Activated CD4-positive, alpha-beta memory T cell treated with anti-CD3 and anti-CD28 coated beads, Interleukin-2, amount 10 ng/mL, durations not matched to agents 7 days and 5 days (primary cell): ENCODE measurements at places on chromosomes 1 and 21.

DNA sequence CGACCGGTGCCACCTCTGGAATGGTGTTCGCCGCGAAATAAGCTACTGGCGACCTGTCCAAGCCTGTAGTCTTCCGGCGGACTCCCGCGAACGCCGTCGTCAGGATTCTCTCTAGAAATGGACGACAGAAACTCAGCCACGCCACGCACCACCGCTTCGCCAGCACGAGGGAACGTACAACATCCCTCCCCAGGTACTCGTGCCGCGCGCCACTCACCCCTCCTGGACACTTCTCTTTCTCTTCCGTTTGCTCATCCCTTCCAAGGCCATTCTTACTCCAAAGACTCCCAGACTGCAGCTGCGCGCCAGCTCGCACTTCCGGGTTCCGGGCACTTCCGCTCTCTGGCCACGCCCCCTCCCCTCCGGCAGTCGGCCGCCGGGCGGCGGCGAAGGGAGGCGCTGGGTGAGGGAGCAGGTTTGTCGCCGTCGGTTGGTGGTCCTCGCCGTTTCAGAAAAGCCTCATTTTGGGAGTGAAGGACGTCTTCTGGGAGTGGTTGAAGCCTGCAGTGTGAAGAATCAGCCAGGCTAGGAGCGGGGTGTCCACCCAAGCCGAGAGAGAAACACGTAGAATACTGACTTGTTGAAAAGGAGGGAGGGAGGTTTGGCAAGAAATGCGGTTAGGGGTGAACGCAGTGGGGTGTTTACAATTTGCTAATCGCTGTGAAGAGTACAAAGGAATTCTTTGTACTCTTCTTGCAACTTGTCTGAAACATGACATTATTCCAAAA lies at the start of gene RBM34:
RBM34 (minus strand) TSS at position 294 of the 728 bp plus-strand sequence; CDS start at position 270, 24 bp downstream.
- DNase-seq, result peak; percentile 93

- DNase-seq, result no peak
These were observed 58.7 kb downstream of the GRIK3 start for GRCh38 chr1:36975642-36976041.

- no peak for DNase-seq
These were observed 235.3 kb downstream of the FAF1 start for GRCh38 chr1:50724626-50725286.

- DNase-seq, result no peak
These were observed 1.2 kb downstream of the CHRM3 start for GRCh38 chr1:239387304-239388158.

GRCh38 chr1:6234502-6235295 lies 1.1 kb downstream of the ICMT start:
- no peak for DNase-seq

GRCh38 chr1:184157394-184157742 lies 105.8 kb downstream of the TSEN15 start:
- no peak for DNase-seq

DNA sequence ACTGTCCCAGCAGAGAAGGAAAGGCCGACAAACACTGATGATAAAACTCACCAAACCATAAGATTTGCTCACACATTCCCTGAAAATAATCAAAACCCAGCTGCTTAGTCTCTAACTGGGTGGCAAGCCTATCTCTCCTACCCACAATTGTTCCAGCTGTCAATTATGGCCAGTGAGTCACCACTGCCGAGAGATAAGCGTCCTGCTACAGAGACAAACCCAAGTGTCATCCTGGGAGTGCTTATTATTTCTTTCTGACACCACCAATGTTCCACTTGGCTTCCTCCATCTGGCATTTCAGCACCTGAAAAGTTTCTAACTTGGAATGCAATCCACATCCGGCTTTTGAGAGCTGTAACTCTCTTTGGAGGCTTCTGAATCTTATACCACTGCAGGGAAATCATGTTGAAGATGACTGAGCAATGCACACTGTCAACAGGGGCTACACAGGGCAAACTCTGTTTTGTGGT lies 51.5 kb upstream of the VAV3 start:
- DNase-seq, result no peak

GRCh38 chr21:38988509-38989378 lies 183.0 kb downstream of the ETS2 start:
- DNase-seq, result no peak
